ENCODE measurements at places on chromosomes 2 and 18.

DNA sequence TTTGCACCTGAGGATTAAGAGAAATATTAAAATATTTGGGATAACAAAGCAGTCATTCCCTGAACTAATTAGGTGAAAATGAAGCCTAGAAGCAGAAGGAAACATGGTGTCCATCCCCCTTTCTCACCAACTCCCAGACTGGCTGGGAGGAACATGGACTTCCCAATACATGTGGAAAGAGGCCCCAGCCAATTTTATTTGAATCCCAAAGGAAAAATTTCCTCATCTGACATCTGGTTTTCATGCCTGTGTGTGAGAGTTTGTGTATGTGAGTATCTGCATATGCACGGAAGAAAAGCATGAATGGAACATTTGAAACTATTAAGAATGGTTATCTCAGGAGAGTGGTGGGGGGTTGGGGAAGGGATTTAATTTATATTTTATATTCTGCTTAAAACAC, 84.3 kb downstream of the COPS8 start:
- DNase-seq = no peak

- DNase-seq = no peak
Observed at GRCh38 chr2:235599596-235600338, 105.9 kb downstream of the AGAP1 start.

DNA sequence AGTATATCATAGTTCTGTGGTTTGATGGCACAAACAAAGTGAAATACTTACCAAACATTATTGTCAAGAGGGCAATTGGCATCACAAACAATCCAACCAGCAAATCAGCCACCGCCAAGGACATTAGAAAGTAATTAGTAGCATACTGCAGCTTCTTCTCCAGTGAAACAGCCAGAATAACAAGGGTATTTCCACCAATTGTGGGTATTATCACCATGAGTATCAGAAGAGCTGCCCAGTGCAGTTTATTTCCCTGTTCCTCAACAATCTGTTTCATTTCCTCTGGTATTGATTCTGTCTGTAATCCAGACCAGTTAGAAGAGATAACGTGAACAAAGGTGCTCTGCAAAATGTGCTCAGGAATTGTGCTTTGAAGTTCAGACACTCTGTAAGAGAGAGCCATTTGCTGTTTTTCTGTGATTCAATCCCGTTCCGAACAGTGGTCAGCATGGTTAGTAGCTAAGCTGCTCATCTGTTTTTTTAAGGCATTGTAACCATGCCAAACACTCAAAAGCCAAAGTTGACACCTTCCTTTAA, 1.4 kb downstream of the HTR2B start:
- DNase-seq = no peak

- no peak for DNase-seq
Observed at GRCh38 chr18:76471593-76471992, 23.4 kb downstream of the ZNF516 start.

- DNase-seq = no peak
Observed at GRCh38 chr2:233772583-233772982, 5.5 kb upstream of the MROH2A start.

DNA sequence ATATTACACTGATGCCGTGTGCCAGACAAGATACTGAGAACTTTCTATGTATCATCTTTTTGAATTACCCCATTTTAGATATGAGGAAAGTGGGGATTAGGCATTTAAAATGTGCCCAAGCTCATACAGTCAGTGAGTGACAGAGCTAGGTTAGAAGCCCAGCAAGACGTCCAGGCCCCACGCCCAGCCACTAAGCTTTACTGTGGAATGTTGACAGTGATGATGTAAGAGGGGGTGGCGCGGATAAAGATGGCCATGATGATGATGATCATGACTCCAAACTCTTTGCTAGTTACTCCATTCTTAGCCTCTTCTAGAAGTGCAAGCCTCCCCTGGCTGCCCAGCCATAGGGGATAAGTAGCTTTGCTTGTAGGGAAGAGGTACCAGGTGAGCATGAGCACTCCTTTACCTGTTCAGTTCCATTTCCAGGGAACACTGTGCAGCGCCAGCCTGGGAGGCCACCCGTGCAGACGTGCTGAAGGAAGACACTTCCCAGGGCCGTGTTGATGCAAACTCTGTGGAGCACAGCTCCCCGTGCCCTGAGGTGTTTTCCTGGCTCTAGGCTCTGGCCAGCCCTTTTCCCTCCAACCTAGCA, 65.5 kb downstream of the BCL2L11 start:
- no peak for DNase-seq

GRCh38 chr2:75155115-75155514, 44.2 kb downstream of the TACR1 start:
- no peak for DNase-seq

DNA sequence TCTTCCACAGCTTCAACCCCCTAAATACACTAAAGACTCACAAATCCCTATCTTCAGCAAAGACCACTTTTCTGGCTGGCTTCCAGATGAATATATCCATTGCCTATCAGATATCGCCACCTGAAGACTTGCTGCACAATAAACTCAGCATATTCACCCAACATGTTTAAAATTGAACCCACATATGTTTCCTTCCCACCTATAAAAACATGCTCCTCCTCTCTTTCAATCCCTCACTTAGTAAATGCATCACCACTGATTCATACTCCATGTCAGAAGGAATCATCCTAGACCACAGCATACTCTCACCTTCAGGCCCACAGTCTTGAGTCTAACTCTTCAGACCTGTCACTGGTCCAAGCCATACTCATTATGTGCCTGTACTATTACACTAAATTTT, 5.3 kb downstream of the SPC25 start:
- DNase-seq = no peak

DNA sequence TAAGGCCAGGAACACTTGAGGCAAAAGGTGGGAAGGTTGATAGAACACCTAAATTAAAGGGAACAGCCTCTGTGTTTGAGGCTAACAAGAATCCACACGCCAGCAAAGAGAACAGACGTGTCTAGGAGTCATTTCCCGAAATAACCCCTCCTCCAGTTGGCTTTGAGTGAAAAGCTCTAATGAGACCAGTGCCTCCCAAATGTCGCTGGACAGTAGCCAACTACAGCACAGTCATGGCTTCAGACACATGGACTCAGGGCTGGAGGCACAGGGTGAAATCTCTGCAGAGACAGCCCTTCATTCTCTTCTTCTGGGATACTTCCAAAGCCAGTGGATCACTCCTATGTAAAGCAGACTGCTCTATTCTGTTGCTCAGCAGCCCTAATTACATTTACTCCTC, 49.6 kb downstream of the SOWAHC start:
- DNase-seq = no peak

GRCh38 chr18:42606886-42607495, 508.5 kb downstream of the RIT2 start:
- no peak for DNase-seq

- DNase-seq = no peak
Observed at GRCh38 chr2:144431998-144432397, 87.9 kb downstream of the ZEB2 start.

GRCh38 chr2:11542275-11542819, 8.5 kb downstream of the GREB1 start:
- no peak for DNase-seq

DNA sequence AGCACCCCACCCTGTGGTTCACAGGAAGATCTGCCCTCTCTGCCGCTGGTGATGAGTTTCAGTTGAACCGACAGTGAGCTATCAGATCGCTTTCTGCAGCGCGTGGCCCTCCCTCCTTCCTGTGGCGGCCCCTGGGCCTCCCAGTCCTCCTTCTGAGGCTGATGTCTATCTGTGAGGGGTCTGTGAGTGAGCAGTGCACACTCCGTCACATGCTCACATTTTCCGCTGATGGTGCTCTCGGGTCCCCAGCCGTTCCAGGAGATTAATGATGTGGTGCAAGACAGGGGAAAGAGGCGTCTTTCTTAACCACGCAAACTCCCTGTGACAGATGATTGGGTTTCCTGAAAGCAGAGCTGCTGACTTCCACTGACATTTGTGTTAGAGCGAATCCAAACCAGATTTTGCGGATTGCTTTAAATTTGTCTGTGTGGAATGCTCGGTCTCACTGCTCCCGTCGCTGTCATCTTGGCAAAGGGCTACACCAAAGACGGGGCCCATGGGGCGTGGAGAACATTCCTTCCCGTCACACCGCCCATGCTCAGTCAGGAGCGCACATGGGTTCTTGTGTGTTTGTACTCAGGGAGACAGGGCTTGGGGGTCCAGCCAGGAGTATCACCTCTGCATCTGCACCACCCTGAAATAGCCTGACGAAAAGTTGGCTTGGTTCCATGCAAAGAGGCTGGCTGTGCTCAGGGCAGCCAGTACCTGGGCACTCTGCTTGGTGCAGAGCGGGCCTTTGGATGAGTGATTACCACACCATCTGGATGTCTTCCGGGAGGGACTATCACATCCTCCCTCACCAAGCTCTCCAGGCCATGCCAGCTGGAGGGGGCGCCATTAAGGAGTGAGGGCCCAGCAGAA, 154.7 kb upstream of the HS6ST1 start:
- DNase-seq = no peak

DNA sequence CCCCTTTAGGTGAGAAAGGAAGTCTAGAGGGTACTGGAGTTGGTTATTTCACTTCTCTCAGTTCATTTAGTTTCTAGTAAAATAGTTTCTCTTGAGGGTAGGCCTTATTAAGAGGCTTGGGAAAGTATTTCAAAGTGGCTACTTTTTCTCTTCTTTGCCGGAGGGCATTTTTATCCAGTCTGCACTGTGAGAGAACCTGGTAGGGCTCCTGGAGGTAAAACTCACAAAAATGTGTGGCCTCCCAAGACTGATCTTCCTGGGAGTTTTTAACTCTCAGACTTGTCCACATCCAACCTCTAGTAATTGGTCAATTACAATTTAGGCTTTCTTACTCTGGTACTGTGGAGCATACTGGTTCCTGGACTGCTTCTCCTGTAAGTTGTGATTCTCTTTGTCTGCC, 28.0 kb downstream of the EHBP1 start:
- DNase-seq = no peak

DNA sequence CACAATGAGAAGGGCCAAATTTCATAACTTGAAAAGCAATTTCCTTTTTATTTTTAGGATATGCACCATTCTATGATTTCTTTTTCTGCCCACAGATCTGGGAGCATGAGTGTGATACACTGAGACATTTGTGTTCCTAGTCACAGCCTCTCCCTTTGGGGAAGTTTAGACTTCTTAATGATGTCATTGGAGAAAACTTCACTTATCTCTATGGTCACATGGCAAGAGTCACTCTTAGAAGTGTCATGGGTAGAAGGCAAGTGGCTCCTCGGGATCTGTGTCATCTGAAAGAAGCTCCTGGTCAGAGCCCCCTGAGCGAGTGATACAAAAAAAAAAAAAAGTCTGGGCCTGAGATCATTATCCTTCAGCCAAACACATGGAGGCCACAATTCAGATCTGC, 62.5 kb upstream of the LGALSL start:
- DNase-seq = no peak

GRCh38 chr2:17620280-17620679, 79.8 kb downstream of the VSNL1 start:
- no peak for DNase-seq

GRCh38 chr2:138853761-138854160, 73.6 kb upstream of the NXPH2 start:
- DNase-seq = no peak

- no peak for DNase-seq
Observed at GRCh38 chr2:44448860-44449527, 87.2 kb downstream of the CAMKMT start.

DNA sequence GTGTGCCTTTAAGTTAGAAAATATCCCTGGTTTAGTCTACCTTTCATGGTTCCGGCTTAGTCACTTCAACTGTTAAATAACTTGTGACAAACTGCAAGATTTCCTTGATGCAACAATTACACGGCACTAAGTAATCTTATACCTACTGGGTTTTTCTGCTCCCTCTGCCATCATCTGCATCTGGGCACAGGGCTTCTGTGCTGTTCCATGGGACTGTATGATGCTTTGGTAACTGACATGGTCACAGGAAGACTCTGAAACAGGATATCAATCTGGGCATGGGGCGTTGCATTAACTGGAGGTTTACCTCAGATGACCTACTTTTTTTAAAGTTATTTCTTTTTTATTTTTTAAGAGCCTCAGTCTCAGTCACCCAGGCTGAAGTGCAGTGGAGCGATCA, 365.4 kb downstream of the SS18 start:
- DNase-seq = no peak

DNA sequence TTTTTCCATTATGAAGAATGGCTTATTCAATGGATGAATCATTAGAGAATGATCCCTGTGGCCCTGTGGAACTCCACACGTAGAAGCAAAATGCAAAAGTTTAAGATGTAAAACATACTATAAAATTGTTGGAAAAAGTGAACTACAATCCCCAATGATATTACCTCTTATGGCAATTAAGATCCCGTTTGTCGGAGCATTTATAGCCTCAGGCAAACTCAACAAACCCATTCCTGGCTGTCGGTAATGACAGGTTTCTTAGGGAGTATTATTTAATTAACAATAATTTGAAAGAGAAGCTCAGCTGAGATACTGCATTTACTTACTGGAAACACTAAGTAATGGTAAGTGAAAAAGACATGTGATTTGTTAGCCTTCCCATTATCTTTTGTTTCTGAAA, 138.3 kb downstream of the CDH20 start:
- DNase-seq = no peak

GRCh38 chr2:227363756-227364155, 15.3 kb downstream of the TM4SF20 start:
- no peak for DNase-seq

GRCh38 chr2:97713296-97714083, at the start of gene ZAP70:
Gene ZAP70 (plus strand): TSS chr2:97713576. CDS start chr2:97724037, 10,461 bp downstream.
- no peak for DNase-seq

GRCh38 chr2:96471772-96472171, 33.4 kb downstream of the NEURL3 start:
- no peak for DNase-seq

DNA sequence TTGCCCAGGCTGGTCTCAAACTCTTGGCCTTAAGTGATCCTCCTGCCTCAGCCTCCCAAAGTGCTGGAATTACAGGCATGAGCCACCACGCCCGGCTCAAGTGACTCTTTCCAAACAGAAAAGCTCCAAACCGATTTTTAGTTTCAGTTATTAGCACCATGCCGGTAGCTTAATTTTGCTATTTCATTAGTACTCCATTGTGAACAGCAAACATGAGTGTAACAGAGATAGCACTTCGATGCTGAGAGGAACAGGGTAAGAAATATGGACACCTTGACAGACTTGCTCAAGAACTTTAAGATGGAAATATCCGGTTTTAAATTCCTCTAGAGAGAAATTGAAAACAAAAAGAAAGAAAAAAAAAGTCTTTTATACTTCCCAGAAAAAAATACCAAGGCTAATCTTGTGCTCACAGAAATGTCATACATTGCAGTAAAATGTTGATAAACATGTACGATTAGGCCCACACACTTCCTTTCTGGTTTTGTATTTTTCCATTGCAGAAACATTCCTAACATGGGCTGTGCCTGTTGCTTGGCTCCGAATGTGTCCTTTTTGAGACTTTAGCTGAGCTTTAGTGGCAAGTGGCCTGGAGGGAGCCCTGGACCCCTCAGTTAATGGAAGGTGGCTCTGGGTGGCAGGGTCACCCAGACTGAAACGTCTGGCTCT, 18.3 kb downstream of the FHL2 start:
- no peak for DNase-seq

Data from stimulated activated CD8-positive, alpha-beta memory T cell treated with anti-CD3 and anti-CD28 coated beads, Interleukin-15, amount 100 ng/mL, for 4 hours (primary cell).